ENCODE measurements at places on chromosomes 13 and 19.
A peak's percentile ranks its signal among the peaks of the same experiment; 100 is the strongest.

DNA sequence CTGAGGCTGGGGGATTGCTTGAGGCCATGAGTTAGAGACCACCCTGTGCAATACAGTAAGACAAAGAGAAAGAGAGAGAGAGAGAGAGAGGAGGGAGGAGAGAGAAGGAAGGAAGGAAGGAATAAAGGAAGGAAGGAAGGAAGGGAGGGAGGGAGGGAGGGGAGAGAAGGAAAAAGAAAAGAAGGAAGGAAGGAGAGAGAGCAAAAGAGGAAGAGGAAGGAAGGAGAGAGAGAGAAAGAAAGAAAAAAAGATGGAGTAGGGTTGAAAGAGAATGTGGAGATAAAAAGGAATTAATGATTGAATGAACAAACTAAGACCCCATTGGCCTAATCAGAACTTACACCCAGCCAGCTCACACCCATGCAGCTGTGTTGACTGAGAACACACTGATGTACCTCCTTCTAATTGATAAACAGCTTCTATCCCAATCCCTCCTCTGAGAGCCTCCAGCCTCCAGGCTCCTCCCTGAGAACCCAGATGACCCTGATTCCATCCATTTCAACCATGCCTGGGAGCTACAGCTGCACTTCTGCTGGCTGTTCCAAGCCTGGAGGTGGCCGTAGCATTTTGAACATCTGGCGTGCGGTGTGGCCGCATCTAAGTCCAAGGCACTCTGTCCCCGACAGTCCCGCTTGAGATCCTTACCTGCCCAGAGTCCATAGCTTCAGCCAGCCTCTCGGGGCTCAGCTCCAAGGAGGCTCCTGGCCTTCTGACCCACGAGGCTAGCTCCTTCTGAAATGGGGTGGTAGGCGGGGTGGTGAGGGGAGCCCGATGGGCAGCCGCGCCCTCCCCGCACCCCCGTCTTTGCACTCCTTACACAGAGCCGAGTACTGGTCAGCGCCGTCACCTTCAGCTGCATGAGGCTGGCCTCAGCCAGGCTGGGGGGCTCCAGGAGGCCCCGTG lies 1.1 kb downstream of the PRODH2 start:
- DNase-seq = no peak

DNA sequence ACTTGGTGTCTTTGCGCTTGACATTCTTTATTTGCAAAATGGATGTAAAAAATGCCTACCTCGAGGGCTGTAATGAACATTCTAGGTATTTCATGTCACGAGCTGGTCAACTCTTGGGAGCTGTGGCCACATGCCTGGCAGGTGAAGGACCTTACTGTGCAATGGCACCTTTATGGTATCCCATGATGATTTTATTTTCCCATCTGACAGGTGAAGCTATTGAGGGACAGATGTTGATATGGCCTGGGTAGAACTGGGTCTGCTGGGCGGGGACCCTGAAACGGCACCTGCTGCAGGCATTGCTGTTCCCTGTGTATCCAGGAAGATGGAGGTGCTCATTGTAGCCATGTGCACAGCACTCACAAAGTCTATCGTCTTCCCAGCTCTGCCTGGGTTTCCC lies 332.2 kb downstream of the TEX29 start:
- DNase-seq = no peak

GRCh38 chr13:40604135-40604534 lies 62.3 kb downstream of the FOXO1 start:
- no peak for DNase-seq

DNA sequence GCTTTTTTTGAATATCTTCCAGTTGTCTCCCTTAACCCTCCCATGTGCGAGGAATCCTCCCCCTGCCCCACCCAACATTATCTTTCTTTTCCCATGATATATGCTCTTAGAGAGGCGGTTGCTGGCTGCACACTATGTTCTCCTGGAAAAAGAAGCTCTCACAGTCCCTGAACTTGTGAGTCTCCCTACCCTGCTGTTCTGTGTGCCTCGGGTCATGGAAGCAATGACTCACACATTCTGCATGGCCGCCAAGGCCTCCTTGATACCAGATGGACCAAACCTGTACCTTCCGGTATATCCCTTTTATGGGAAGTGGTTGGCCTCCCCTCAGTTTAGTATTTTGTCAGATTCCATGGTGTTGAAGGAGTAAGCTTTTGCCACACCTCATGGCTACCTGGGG lies 705.4 kb downstream of the SLITRK6 start:
- peak; percentile 89 for DNase-seq

DNA sequence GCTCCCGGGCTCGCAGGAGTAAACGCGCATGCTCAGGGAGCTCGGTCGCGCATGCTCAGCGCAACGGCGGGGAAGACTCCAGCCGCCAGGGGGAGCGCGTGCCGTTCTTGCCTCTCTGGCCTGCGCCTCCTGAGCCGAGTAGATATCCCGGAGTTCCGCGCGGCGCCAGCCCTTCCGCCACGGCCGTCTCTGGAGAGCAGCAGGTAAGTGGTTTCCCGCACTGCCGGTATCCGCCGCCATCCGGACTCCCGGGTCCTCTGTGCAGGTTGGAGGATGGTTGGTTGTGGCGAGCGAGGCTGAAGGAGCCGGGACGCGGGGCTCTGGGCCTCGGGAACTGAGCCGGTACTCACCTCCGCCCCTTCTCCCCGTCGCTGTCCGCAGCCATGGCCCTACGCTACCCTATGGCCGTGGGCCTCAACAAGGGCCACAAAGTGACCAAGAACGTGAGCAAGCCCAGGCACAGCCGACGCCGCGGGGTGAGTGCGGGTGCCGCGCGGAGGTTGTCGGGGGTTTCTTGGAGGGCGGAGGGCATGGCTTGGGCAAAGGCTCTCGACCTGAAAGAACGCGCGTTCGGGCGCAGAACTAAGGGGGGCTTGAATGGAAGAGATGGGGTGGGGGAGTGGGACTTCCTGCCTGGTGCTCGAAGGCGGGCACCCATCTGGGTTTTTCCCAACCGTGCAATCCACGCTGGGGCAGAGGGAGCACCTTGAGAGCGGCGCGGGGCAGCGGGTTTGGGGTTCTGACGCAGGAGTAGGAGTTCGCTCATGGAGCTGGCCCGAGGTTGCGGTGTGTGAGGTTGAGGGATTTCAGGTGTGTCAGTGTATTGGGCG lies at the start of gene RPL36:
Gene RPL36, plus strand, starts transcription at position 171 of the 830 bp plus-strand sequence. Its CDS starts 213 bp downstream, at position 384.
- DNase-seq = peak; percentile 85

DNA sequence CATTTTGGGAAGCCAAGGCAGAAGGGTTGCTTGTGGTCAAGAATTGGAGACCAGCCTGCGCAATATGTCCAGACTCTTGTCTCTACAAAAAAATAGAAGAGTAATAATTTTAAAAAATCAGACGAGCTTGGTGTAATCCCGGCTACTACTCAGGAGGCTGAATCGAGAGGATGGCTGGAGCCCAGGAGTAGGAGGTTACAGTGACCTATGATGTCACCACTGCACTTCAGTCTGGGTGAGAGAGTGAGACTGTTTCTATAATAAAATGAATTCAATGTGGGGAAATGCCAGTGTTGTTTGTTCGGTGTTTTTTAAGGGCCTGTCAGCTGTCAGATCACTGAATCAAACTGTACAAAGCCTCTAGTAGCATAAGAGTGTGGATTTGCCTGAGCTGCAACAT lies 1.2 kb upstream of the FBXL3 start:
- DNase-seq = no peak

- no peak for DNase-seq
Measured at GRCh38 chr19:38210458-38210987, 13.5 kb downstream of the DPF1 start.

- DNase-seq = peak; percentile 63
Measured at GRCh38 chr13:31756346-31756745, 17.0 kb downstream of the RXFP2 start.

DNA sequence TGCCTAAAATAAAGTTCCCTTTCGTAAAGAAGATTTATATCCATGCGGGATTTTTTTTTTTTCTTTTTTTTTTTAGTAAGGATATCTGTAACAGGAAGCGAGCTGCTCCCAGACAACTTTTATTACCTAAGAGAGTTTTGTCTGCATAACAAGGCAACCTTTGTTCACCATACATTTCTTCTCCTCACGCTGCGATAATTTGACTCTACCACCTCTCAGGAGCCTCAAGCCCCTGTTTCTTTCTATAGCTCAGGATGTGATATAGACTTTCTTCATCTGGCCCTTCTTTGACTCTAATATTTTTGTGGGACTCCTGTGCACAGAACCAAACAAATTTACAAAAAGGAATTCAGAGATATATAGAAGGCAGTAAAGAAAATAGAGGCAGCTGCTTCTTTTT lies 1053.7 kb upstream of the SPRY2 start:
- no peak for DNase-seq

- peak; percentile 89 for DNase-seq
Measured at GRCh38 chr19:34313188-34313587, 51.8 kb upstream of the GPI start.

DNA sequence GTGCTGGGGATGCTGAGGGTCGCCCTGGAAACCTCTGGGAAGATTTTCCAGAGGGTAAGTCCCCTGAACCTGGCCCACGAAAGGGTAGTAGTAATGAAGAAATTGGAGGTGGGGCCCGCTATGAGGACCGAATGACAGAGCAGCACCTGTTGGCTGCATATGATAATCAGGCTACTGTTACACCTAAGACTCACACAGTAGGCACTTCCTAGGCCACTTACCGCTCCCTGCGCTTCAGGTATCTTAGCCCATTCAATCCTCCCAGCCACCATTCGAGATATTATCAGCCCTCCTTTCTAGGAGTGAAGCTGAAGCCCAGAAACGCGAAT lies 4.3 kb upstream of the LRFN3 start:
- no peak for DNase-seq

DNA sequence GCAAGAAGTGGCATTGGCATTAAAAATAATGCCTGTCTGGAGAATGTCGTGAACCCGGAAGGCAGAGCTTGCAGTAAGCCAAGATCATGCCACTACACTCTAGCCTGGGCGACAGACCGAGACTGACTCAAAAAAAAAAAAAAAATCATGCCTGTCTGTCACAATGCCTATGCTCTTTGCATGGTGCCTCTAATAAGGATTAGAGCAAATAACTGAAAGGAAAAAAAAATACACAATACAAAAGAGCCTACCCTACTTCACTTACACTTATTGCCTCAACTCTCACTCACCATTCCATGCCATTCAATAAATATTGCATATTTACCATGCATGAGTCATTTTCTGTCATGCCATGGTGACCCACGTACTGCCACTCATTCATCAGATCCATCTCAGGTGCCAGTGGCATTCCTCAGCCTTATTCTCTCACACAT lies 49.1 kb downstream of the TBC1D4 start:
- no peak for DNase-seq

DNA sequence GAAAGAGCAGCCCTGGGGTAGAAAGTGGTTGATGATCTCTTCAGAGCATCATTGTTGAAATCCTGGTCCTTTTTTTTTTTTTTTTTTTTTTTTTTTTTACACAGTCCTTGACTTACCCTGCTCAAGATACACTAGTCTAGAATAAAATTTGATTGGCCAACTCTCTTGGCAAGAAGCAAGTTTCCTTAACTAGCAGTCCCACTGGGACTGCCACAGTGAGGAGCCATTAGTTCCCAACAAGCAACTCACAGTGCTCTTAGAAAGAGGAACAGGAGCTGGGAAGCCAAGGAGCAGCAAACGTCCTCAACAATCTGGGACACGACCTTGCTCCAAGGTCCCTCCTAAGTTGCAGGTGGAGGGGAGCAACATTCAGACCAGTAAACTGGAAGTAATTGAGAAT lies 47.9 kb upstream of the INTS6 start:
- DNase-seq = no peak

- no peak for DNase-seq
Measured at GRCh38 chr19:48455171-48455907, at the start of gene KCNJ14. TSS of gene KCNJ14 (plus strand) at chr19:48455574. CDS start at chr19:48461725, 6,151 bp downstream.

DNA sequence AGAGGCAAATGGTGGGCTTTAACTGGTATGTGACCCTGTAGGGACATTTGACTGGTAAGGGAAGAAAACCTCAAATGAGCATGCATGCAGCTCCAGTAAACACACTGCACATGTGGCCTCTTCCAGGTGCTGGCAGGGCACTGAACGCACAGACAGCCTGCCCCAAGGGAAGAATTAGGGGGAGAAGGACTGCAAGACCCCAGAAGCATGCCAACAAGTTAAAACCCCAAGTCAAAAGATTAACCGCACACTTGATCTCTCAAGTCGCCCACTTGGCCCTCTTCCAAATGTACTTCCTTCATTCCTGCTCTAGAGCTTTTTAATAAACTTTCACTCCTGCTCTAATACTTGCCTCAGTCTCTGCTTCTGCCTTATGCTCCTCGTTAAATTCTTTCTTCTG lies 46.9 kb upstream of the SLITRK1 start:
- DNase-seq = no peak

DNA sequence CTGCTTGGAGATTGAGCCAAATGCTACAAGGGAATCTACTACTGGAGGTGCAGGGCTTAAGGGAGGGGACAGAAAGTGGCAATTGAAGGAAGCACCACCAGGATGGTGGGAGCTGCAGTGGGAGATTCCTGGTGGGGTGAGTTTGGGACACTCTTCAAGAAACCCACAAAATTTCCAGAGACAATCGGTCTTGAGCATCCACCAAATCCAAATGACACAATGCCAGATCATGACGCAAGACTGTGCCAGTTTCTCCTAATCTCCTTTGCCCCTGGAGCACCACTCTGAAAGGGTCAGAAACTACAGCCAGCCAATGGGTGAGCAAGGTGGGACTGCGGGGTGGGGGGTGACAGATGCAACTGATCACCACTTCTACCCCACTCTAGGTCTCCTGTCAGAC lies 78.7 kb downstream of the LRRC63 start:
- no peak for DNase-seq

DNA sequence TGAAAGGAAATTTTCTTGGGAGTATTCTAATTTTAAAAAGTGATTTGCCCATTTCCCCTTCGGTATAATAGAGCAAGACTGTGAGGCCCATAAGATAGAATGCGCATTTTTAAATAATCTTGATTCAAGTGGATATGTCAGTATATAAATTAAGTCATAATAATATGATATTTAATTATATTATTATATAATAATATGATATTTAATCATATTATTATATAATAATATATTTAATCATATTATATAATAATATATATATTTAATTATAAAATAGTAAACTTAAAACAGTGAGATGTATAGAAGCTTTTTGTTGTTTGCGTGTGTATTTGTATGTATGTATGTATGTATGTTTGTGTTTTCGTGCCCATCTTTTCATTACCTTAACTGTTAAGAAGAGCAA lies 682.5 kb downstream of the PCDH9 start:
- DNase-seq = no peak

- DNase-seq = peak; percentile 73
Measured at GRCh38 chr19:34274827-34275625, 20.7 kb downstream of the GARRE1 start.

- DNase-seq = no peak
Measured at GRCh38 chr19:35942235-35942634, 6.1 kb downstream of the LRFN3 start.

DNA sequence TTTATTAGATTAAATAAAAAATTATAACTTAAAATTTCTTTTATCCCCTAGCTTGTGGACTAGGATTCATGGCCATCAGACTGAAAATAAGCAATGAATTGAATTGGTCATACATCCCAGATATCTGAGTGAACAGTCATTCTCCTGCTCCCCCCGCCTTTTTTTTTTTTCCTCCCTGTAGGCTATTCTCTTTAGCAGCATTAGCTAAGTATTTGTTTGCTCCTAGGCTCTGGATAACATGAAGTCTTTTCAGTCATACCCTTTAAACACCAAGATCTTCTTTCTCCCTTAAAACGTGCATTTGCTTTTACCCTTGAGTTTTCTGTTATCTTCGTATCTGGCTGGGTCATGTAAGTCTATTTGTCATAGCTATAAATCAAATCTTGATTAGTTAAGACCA lies 866.7 kb upstream of the SPRY2 start:
- no peak for DNase-seq

- peak; percentile 52 for DNase-seq
Measured at GRCh38 chr19:17996826-17997316, 11.1 kb upstream of the ARRDC2 start.

All from NCI-H226 (cell line).